AG10803 (cell line): ENCODE measurements at places on chromosomes 2 and 18.

- no peak for DNase-seq
Observed at GRCh38 chr2:39179974-39180960, 59.4 kb upstream of the SOS1 start.

DNA sequence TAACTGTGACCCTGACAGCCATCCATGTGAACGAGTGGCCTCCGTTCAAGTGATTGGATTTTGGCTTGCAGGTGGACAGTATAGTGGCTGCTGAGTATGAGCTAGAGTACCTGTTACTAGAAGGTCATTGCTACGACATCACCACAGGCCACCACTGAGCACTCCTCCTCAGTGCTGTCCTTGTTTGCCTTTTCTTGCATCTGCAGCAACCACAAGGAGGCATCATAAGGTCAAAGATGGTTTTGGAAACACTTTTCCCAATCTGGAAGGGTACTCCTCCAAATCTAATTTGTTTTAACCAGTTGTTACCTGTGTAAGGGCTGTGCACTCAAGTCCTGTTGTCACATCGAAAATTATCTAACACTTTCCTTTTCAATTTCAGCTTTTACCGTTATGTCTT lies 81.2 kb downstream of the UGGT1 start:
- peak; percentile 12 for DNase-seq

DNA sequence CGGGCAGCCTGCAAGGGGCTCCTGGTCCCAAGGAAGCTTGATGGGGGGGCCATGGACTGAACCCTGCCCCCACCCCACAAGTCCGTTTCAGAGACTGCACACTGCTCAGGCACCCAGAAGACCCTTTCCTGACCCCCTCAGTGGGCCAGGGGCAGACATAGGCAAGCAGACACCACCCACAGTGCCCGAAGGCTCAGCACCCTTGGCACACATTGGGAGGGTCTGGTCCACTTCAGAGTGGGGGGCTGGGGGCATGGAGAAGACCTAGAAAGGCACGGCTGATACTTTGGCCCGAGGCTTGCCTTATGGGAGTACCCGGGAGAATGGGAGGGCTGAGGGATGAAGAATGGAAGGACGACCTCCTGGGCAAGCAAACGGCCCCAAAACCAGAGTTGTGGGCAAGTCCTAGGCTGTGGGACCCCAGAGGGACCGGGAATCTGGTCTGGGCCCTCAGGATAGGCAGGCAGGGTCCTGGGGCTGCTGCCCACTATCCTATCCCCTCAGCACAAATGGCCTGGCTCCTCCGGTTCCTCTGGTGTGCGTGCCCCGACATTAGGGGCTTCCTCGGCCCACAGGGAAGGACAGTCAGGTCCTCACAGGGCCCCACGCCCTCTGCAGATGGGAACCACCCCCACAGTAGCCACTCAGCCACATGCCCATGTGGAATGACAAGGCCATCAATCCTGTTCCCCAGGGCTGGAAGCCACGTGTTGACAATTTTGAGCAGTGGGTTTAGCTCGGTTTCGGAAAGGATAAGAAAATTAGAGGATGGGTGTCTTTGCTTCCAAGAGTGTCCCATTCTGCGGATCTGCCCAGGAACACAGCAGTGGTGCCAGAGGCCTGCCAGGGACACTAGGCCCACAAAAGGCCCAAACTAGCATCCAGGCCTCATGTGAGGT lies 15.0 kb upstream of the GPC1 start:
- no peak for DNase-seq

GRCh38 chr18:56112984-56113383 lies 525.0 kb upstream of the TCF4 start:
- DNase-seq, result no peak

GRCh38 chr18:32553640-32554365 lies 83.1 kb upstream of the GAREM1 start:
- DNase-seq, result no peak

DNA sequence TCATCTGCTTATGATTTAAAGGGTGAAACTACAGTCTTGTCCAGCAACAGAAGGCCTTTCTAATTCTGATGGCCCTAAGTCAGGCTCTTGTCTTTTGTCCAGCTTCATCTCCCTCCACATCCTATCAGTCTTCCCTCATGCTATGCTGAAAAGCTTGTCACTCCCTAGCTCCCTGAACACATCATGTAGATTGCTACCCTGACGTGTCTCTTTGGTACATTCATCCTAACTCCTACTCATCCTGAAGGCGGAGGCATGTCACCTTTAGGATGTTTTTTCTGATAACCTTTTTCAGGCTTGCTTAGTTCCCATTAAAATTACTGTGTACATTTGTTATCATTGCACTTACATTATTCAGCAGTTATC lies 78.4 kb upstream of the ARL5A start:
- no peak for DNase-seq

DNA sequence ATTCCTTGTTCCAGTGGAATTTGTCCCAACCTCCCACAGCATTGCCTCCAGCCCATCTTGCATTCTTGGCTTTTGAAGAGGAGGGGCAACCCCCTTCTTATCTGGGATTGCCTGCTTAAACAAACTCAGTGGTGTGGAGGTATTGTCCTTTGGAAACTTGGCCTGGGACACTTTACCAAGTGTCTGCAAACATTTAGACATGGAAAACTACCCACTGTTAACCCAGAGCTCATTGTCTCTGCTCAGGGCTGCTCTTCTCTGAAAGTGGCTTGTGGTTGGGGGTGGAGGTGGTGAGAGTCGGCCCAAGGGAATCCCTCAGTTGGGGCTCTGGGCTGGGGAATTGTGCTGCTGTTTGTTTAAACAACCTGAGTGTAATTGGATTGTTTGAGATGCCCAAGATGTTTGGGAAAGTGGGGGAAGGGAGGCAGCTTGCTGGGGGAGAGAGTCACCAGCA lies 178.3 kb upstream of the GATA6 start:
- no peak for DNase-seq

- DNase-seq, result peak; percentile 42
Observed at GRCh38 chr2:74399785-74400184, 19.7 kb upstream of the DCTN1 start.

GRCh38 chr2:239315308-239315707 lies 85.5 kb downstream of the HDAC4 start:
- no peak for DNase-seq

DNA sequence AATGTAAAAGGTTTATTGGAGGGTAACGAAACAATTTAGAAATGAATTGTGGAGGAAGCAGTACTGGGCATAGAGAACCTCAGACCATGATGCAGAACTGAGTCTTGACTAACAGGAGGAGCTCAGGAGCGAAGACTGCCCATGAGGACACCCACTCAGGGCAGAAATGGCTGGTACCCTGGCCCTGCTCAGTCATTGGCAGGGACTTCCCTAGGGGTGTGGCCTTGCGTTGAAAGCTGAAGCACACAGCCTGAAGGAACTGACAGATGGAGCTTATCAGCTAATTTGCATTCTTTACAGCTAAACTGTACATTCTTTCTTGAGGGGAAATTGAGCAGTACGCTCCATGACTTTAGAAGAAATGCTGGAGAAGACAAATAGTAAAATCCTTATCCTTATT lies 57.1 kb downstream of the PDK1 start:
- DNase-seq, result peak; percentile 19
